ENCODE measurements at places on chromosomes 5 and 9.

GRCh38 chr5:153974131-153974812 lies 64.4 kb downstream of the FAM114A2 start:
- peak; percentile 55 for DNase-seq

- DNase-seq = peak; percentile 54
Measured at GRCh38 chr5:112738191-112738560, 491 bp downstream of the APC start.

GRCh38 chr5:6506611-6507010 lies 58.0 kb downstream of the UBE2QL1 start:
- no peak for DNase-seq

DNA sequence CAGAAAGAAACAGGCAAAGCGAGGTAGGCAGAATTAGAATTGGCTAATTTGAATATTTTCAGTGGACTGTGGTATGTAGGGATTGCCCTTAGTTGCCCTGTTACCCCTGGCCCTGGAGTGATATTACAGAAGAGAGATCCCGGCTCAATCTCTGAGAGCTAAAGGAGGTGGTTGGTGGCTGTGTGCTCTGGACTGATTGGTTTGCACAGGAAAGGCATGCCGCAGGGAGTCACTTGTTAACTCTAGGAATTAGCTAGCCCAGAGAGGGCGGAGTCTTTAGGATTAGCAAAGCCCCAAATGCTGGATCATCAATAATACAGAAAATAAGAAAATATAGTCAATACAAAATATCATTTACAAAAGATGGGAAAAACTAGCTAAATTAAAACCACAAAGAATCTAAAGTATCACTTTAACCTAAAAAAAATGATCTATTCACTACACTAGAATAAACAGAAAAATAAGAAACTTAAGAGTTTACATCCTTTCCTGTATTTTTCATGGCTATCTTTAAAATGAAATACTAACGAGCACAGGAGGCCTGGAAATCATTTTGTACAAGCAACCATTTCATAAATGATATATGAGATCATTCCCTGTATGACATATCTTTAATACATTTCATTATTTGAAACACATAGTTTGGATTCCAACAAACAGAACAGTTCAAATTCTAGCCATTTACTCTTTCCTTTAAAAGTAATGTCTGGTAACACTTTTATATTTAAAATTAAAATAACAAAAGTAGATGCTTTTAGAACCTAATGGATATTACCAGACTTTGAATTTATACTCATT lies 71.1 kb downstream of the GNAQ start:
- no peak for DNase-seq

DNA sequence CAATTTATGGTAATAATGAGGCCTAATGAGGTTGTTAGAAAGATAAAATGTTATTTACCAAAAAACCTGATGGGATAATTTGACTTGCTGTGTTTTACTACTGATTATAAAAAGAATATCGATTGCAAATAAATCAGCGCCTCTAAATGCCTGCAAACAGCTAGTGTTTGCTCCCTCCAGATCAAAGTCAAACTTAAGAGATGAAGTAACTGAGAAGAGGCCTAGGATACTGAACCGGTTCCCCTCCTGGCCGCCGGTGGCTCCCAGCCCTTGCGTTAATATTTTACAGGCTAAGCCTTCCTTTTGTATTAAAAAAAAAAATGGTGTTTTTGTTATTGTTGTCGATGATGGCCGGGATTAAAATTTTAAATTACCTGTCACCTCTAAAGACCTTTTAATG lies 2.6 kb downstream of the IRX1 start:
- no peak for DNase-seq

GRCh38 chr9:70000469-70000868 lies 43.2 kb upstream of the MAMDC2 start:
- no peak for DNase-seq

DNA sequence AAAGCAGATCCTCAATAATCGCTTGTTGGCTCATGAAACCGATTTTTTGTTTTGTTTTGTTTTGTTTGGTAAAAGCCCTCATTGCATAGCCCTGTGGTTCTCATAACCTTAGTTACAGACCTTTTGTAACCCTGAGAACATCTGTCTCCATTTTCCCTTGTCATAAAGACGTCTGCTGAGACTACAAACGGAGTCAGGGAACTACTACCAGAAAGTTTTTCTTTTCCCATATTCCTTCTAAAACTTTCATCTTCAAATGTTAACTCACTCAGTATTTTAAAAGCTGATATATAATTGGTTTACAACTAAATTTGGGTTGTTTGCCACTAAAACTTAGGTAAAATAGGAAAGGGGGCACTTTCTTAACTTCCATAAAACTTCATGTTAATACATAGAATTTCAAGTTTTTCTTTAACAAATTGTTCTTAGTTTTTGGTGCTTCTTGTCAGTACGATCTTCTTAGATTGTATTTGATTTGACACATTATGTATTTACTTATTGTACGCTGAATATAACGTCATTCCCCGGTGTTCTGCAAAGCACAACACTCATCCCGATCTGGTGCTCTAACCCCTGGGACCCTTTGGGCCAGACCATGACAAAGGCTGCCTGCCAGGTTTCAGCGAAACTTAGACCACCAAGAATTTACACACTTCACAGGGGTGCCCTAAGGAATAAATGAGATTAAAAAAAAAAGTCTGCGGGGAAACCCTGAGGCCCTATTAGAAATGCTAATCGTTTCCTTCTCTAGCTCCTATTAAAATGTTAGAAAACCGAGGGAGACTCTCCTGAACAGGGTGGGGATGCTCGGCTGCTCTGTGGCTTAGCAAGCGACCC lies 1.1 kb upstream of the ANP32B start:
- DNase-seq = no peak

- DNase-seq = no peak
Measured at GRCh38 chr5:135591277-135591676, 12.5 kb upstream of the CXCL14 start.

GRCh38 chr9:131584858-131585257 lies 39.5 kb downstream of the PRRT1B start:
- DNase-seq = no peak

All from KBM-7 (cell line).